ENCODE measurements at places on chromosomes 5 and 9.

GRCh38 chr5:36998578-36998977 lies 122.0 kb downstream of the NIPBL start:
- DNase-seq, result no peak

- DNase-seq, result no peak
These were observed 30.7 kb upstream of the CORO2A start for GRCh38 chr9:98222885-98223691.

DNA sequence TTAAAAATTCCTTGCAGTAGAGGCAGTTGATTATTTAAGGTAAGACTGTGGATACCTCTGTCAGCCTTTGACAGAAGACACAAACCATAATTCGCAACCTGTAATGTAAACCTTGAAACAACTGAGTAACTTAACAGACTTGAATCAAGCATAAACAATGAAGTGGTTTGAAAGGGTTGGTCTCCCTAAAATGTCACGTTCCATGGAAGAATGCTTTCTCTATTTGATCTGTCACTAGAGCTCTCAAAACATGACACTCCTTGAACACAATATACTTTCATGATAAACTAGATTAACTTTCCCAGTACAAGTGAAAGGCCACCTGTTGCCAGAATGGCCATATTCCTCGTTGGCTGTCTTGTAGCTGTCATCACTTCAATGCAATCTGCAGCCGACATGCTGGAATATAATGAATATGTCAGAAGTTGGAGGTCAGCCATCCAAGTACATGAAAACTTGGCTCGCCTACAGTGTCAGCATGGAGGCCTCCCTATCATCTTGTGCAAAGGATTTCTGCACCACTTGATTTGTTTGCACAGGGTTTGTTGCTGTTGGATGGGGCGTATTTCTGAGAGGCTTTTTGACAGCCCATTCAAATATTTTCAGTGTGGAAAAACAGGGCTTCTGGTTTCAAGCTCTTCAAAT lies 228.0 kb downstream of the TLE4 start:
- no peak for DNase-seq

DNA sequence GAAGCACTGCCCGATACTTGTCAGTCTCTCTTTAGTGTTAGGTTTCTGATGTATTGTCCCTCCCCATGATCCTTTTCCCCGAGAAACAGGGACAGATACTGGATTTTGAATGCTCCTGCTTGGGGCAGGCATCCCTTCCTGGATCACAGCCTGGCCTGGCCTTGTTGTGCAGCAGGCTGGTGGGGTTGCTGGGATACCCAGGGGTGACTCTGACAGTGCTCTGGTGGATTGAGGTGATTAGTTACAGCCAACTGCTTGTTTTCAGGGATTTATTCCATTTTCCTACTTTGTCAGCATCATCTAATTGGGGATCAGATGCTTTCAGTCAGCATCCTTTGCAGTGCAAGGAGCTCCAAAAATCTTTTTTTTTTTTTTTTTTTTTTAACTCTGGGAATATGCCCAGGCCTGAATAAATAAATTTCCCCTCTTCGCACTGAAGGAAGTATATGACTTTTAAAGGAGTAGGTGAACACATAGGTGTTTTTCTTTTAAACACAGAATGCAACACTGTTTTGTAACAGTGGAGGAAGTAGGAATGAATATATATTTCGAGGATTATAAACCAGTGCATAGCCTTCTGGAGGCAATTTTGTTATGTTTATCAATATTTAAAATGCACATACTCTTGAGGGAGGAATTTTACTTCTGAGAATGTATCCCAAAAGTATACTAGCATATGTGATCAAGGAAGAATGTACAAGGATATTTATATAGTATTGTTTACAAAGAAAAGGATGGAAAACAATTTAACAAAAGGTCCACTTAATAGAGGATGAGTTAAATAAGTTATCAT lies 127.3 kb upstream of the ELL2 start:
- DNase-seq, result no peak

GRCh38 chr5:138661291-138661960 lies 86.2 kb upstream of the HSPA9 start:
- DNase-seq, result no peak

- DNase-seq, result no peak
These were observed 29.1 kb upstream of the IRX4 start for GRCh38 chr5:1911773-1912235.

Data from C1 segment of cervical spinal cord (tissue), 14 donors.